ENCODE measurements at places on chromosomes 7 and 10.
A peak's percentile ranks its signal among the peaks of the same experiment; 100 is the strongest.

DNA sequence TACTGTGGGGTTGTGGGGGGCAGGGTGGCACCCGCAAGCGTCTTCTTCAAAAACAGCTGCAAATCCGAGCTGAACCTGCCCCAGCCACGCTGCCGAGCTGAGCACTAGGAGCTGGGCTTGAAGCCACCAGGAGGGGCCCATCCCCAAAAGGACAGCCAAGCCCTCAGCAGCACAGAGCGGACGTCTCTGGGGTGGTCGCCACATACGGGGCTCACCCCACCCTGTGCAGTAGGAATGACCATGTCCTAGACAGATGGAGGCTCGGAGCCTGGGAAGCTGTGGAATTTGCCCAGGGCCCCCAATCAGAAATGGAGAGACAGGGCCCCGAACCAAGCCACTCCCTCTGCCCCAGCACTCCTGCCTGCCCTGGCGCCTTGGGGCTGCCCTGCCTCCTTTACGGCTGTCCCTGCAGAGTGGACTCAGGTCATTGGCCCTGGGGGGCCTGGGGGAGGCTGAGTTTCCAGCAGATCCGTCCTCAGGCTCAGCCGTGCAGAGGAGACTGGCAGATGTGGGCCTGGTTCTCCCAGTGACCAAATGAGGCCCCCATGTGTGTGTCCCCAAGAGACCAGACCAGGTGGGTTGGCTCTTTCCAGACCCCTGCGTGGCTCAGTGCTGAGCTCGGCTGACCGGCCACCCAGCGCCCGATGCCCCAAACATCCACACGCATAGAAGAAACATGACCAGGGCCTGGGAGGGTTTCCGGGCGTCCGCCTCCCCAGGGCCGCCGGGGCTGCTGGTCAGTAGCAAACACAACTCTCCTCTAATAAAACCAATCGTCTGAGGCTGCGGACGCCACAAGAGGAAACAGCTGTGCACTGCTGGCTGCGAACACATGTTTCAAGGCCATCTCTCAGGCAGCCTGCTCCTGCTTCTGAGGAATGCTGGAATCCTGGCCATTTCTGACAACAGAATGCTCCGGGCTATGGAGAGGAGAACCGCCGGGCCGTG lies 54.9 kb downstream of the PDGFA start:
- no peak for DNase-seq

GRCh38 chr10:124071141-124071540 lies 22.3 kb downstream of the CHST15 start:
- DNase-seq, result peak; percentile 28

DNA sequence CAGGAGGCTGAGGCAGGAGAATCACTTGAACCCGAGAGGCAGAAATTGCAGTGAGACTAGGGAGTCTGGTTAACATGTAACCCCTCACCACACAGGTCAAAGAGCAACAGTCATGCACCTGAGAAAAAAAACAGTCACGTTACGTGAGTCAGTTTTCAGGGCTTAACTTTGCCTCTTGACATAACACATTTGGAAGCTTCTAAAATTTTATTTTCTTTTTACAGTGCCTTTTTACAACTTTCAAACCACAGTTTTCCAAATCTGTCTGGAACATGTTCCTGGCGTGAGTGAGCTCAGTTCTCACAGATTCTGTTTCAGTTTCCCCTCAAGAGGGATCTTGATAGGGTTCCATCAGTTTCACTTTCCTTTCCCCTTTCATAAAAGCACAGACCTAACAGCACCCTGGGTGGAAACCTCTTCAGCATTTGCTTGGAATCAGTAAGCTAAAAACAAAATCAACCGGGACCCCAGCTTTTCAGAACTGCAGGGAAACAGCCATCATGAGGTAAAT lies 4.4 kb downstream of the IFIT3 start:
- peak; percentile 85 for DNase-seq

DNA sequence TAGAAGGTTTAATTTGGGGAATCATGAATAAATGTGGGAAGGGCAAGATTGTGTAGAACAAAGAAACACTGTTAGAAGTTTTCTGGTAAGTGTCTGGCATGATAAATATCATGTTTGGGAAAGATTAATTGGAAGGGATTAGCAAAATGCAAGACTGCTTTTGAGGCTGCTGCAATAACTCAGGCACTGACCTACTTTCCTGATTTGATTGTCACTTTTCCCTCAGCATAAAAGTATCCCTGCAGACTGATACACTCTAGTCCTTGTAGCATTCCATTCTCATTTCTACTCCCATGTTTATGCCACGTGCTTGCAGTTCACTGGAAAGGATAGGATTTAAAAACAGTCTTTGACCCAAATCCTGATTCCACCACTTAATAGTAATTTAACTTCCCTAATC lies 303.3 kb upstream of the SEMA3A start:
- DNase-seq, result no peak

GRCh38 chr10:84574102-84574501 lies 245.7 kb downstream of the CCSER2 start:
- DNase-seq, result no peak

DNA sequence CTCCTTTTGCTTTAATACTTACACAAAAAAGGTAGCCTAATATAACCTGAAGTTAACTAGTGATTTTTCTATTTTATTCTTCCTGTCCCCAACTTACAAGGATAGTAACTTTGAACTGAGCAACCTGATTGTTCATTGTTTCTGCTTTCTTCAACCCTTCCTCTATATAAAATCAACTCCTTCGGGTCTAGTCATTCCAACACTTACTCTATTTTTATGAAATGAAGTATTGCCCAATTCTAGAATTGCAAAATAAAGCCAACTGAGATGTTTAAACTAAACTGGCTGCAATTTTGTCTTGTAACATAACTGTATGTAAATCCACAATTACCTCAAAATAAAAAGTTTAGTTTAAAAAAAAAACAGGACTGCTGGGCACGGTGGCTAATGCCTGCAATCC lies 20.3 kb upstream of the DNA2 start:
- no peak for DNase-seq

DNA sequence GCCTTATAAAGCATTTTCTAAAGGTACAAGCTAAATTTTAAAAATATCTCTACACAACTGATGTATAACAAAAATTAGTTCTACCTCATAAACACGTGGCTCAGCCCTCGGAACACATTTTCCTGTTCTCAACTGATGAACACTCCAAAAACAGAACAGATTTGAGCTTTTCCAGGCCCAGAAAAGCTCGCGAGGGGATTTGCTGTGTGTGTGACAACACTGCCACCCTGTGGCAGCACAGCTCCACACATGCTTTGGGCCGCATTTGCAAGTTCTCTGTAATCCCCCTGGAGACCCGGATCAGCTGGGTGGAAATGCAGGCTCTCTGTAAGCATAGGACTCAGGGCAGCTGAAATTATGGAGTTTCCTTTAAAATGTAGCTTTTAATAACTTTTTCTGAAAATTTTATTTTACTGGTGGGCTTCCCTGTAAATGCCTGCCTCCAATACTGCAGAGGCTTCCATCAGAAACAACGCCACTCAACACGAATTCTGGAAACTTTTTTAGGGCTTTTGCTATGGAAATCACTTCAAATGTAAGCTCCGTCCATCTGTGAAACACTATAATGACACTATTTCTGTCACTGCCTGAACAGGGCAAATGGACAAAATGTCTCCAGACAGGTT lies 155.5 kb downstream of the COBL start:
- DNase-seq, result peak; percentile 86

DNA sequence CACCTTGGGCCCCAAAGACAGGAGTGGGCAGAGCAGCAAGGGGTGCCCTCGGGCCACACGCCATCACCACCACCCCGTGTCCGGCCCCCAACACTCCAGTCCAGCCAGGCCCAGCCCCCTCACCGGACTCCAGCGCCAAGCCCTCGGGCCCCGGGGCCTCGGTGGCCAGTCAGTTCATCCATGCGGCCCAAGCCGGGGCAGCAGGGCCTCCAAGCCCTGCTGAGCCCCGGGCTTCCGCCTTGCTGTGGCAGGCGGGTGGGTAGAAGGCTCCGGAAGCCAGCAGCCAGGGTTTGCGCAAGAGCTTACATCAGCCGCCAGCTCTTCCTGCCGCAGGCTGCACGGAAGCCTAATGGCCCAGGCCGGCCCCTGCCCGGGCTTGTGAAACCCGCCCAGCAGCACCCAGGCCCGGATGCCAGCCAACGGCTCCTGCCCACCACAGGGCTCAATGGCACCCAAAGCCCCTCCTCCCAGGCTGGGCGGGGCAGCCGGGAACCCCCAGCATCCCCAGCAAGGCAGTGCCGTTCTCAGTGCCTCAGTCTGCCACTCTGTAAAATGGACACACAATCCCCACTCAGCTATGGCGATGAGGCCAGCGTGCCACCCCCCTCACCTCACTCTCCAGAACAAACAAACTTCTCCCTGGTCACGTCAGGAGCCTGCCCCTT lies 26.5 kb downstream of the TNRC18 start:
- DNase-seq, result peak; percentile 98

DNA sequence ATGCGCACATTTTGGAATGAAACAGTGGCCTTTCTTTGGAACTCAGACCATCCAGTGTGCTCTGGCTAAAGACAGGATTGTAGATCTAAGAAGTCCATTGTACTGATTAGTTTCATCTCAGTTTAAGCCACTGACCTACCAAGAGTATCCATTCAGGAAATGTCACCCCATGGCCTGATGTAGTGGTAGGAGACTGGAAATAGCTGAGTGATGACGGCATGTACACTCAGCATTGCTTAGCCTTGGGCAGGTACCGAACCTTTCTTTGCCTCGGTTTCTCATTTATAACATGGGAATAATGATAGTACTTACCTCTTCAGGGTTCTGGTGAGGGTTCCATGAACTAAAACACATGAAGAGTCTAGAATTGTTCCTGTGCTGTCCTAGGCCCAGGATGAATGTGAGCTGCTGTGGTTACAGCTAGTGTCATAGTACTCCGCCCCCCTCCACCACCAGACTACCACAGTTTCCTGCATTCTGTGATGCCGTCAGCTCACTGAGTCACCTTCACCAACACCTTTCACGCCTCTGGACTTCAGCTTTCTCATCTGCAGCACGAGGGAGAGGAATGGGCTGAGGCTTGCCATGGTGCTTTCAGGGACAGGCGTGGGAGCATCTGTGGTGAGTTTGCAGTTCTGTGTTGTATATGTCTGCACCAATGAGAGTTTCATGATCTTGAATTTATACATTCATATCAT lies 484.0 kb upstream of the GALNT17 start:
- DNase-seq, result no peak

- peak; percentile 11 for DNase-seq
Measured at GRCh38 chr7:81886211-81886764, 116.4 kb upstream of the HGF start.

DNA sequence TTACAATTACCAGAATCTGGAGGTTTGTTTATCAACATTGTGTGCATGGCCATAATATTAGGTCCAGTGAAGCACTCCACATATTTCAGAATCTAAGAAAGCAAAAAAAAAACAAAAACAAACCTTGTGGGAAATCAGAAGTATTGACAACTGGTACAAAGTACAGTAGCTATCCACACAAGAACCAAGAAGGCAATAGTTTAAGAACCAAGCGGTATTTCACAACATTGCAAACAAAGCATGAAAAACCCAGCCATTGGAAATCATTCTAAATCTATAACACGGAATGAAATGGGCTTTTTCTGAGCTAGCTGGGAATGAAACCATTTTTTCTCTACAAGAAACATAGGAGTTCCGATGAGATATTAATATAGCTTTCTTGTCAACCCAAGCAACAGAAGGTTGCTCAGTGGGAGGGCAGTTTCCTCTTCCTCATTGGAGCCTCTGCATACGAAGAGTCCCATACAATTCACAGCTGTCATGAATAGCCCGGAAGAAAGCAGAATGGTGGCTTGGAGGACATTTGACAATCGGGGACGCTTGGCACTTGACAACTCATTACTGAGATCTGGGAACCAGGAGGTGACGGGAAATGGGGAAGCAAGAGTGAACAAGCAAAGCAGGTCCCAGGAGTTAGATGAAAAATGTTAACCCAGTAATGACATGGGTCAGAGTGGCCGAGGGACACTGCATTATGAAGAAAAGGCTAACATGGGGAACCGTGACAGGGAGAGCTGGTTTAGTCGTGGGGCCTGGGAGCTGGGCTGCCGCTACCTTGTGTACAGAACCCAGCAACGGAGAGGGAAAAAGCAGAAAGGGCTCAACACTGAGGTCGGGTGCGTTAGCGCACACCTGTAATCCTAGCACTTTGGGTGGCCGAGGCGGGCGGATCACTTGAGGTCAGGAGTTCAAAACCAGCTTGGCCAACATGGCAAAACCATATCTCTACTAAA lies 7.8 kb downstream of the PHYH start:
- DNase-seq, result no peak

DNA sequence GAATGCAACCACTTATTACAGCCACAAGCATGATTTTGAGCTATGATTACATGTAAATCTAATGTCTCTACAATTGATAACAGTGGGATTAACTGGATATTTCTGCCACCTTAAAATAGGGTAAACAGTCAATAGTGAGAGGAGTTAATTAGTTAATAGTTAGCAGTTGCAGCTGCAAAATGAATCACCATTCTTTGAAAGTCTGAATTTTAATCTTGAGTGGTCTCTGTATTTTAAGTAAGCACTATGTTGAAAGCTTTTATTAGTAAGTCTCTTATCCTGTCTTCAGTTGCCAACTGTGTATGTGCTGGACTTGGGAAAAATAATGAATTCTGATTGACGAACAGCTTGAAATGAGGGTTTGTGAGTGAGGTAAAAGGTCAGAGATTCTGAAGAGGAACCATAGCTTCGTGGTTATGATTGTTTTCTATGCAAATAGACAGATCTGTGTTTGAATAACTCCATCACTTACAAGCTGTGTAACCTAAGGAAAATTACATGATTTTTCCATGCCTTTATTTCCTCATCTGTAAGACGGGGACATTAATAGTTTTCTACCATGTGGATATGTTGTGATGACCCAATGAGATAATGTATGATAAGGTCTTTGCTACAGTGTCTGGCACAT lies 75.2 kb downstream of the RNLS start:
- no peak for DNase-seq

DNA sequence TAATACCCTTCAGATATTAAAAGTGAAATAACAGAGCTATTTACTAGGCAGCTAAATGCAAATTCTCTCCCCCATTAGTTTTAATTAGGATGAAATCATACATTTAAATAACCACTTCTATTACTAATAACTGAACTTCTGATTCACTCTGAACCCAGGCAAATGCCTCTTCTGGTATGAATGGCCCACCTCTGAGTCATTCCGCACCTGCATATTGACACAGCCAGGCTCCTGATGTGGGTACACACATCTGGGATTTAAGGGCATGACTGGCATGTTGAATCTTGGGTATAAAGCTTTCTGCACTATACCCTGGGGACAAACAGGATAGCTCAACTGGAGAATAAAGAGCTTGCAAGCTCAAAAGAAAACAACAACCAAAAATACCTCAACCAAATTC lies 140.9 kb downstream of the AUTS2 start:
- peak; percentile 91 for DNase-seq

DNA sequence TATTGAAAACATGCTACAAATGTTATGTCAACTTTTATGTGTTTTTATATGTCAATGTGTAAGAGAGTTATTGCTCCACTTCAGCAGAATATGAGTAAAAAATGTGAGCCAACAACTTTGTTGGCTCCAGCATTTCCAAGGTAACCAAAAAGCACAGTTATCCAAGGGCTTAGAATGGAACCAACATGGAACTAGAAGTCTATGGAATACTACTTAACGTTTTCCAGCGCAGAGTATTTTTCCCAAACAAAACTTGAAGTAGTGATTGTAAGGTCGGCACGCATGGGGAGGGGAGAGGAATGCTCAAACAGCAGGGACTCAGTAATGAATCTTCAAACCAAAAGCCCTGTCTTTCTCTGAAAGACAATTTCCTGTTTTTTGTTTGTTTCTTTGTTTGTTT lies 45.0 kb upstream of the TSPAN13 start:
- DNase-seq, result no peak

GRCh38 chr10:79052291-79053080 lies 16.3 kb upstream of the ZMIZ1 start:
- peak; percentile 28 for DNase-seq
